Common myeloid progenitor, CD34-positive (primary cell): ENCODE measurements at places on chromosomes 6 and 20.
A peak's percentile ranks its signal among the peaks of the same experiment; 100 is the strongest.

GRCh38 chr20:8918145-8918544, 150.7 kb upstream of the PLCB4 start:
- no peak for DNase-seq

DNA sequence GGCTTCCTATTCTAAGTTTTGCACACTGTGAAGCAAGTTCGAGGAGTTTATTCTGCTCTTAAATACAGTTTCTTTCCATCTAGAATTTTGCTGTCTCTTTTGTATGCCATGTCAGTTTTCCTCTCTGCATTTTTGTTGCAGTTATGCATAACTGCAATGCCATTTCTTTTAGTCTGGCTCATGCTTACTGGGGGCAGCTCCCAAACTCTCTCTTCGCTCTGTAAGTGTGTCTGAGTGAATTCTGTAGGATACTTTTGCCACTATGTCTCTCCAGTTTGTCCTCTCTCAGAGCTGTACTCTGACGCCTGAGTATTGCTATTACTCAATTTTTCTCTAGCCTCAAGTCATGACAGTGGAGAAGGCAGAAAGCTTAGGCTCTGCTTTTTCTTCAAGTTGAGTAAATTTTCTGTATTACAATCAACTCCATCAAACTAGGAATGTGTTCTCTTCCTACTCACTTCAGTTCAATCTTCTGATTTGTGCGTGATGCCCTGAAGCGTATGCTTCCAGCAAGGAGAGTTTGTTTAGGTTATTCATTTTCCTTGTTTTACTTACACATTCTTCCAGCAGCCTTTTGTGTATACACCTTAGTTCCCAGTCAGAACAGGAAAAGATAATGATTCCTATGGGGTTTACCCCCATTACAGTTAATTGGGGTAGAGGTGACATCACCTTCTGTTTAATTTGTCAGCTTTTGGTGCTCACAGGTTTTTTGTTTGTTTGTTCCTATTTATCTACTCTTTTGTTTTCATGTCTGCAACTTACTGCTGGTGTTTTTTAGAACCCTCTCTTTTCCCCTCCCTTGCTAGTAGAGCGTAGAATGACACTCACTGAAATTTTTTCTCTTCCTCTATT, 430.9 kb downstream of the BCKDHB start:
- no peak for DNase-seq

DNA sequence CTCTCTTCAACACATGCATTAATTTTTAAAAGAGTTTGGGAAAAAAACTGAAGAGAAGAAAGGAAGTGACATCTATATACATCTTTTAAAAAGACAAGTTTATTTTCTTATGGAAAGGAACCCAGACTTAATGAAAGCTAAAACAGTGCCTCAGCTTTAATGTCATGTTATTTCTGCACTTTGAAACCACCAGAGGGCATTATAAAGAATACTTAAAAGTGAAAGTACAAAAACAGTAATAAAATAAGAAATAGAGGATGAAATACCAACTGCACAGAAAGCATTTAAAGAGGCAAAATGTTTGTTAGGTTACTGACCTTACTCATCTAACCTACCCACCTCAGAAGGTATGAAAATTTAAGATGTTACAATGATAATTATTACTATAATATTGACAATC, 98.8 kb downstream of the HUS1B start:
- no peak for DNase-seq

- no peak for DNase-seq
These were observed 34.8 kb downstream of the SCML4 start for GRCh38 chr6:107789361-107789760.

DNA sequence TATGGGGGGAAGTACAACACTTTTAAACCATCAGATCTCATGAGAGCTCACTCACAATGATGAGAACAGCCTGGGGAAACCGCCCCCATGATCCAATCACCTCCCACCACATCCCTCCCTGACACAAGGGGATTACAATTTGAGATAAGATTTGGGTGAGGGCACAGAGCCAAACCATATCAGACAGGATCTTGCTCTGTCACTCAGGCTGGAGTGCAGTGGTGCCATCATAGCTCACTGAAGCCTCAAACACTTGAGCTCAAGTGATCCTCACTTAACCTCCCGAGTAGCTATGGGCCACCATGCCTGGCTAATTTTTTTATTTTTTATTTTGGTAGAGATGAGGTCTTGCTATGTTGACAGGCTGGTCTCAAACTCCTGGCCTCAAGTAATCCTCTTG, 5.1 kb upstream of the IYD start:
- DNase-seq: peak; percentile 44

- DNase-seq: no peak
These were observed 10.4 kb downstream of the TRAPPC3L start for GRCh38 chr6:116535109-116535508.

DNA sequence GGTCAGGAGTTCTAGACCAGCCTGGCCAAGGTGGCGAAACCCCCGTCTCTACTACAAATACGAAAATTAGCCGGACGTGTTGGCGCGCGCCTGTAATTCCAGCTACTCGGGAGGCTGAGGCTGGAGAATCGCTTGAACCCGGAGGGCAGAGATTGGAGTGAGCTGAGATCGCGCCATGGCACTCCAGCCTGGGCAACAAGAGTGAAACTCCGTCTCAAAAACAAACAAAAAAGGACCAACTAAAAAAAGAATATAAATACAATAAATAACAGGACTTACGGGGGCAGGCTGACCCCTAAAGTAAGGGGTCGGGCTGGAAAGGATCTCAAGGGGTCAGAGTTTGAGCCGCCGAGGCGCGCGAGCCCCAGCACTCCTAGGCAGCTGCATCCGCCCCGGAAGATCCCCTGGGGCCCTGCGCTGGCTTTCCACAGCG, 509 bp upstream of the TPD52L2 start:
- DNase-seq: no peak
